ENCODE measurements at places on chromosomes 5 and 9.

DNA sequence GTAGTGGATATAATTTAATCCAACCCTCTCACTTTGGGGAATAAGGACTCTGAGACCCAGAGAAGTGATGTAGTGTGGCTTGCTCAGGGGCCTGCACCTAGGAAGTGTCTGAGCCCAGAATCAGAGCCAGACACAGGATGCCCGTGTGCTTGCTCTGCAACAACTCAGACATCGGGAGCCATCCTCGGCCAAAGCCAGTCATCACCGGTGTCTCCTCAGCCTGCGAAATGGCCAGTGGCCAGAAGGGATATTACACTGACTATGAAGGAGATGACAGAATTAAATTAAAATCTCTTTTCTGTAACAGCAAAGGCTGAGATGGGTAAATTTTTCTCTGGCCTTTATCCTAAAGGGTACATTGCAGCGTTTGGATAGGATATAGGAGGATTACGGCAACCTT, 102.9 kb downstream of the MARCHF11 start:
- no peak for DNase-seq

- no peak for DNase-seq
These were observed 10.5 kb upstream of the GALNT10 start for GRCh38 chr5:154179846-154180710.

GRCh38 chr9:120531683-120532300, 48.2 kb downstream of the CDK5RAP2 start:
- no peak for DNase-seq

GRCh38 chr5:137336565-137337120, 162.5 kb downstream of the SPOCK1 start:
- no peak for DNase-seq

DNA sequence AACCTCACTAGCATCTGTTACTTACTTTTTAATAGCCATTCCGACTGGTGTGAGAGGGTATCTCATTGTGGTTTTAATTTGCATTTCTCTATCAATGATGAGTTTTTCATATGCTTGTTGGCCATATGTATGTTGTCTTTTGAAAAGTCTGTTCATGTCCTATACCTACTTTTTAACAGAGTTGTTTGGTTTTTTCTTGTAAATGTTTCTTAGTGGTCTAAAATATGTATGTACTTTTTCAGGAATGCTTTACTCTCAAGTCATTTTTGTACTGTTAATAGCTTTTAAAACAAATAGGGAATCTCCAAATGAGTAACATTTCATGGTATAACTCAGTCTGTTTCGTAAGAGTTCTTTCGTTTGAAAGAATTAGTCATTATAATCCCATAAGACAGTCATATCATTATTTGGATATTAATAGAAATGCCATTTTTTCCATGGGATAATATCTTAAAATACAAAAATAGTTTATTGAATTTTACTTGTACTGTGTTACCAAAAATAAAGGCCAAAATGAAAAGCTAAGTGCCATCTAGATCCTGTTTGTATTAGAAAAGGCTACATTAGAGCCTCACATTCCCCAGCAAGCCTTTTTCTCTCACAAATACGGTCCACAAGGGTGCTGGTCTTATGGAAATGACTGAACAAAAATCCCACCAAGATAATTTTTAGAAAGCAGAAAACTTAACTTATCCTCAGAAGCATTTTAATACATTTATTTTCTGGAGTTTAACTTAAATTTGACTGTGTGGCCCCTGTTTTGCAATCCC, 247.7 kb downstream of the PJA2 start:
- DNase-seq, result no peak

All from stimulated activated CD8-positive, alpha-beta memory T cell treated with anti-CD3 and anti-CD28 coated beads, Interleukin-15, amount 100 ng/mL, for 48 hours (primary cell).